T-cell (primary cell): ENCODE measurements at places on chromosomes 5 and 9. TPM values are rescaled to one million over a fixed set of nuclear protein-coding genes. Genes with fewer than 3 reads are reported as not detected.

DNA sequence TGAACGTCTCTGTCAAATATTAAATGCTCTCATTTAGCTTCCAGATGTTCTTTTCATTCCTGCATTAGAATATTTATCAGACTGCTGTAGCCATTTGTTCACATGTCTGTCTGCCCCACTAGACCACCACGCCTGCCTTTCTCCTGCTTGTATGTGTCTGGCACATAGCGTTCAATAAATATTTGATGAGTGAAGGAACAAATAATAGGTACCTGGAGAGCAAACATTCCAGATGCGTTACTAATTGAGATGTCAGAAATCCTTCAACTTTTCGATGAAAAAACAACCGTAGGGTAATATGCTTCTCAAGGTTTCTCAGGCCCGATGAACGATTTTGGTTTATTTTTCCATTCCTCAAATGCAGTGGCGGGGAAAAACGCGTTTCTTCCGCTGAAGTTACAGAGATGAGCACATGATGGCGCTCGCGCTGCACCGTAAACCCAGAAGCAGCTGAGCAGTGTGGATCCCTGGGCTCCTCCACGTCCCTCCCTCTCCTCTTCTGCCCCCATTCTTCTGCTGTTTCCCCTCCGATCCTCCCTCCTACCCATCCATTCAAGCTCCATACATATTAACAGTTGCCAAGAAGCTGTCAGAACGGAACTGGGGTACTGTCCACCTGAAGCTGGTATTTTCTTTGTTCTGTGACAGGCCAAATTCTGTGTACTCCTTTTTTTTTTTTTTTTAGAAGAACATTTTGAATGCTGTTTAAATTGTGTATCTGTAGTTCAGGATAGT lies 245.4 kb downstream of the MPDZ start:
- H3K36me3 ChIP-seq: no peaks in the 10 kb centered on the region
- no peaks in the 10 kb centered on the region for H3K4me1 ChIP-seq
- H3K27ac ChIP-seq: no peak overlapping the region
- H3K4me3 ChIP-seq: no peak overlapping the region

The CCDC69 gene
- 96.5 TPM for total RNA-seq

- H3K36me3 ChIP-seq: no peaks in the 10 kb centered on the region
- no peak for DNase-seq
- peaks cover 2% of the 10 kb centered on the region for H3K27me3 ChIP-seq
- H3K27ac ChIP-seq: no peak overlapping the region
- H3K4me1 ChIP-seq: no peaks in the 10 kb centered on the region
Measured at GRCh38 chr9:22440841-22441240, 5.8 kb upstream of the DMRTA1 start.

The PAX5 gene
- 4.4 TPM for total RNA-seq

The IFNA13 gene
- total RNA-seq: not detected

GRCh38 chr9:134422301-134423090 lies 96.2 kb downstream of the RXRA start:
- H3K36me3 ChIP-seq: peaks cover under 1% of the 10 kb centered on the region
- H3K27ac ChIP-seq: no peak overlapping the region
- DNase-seq: no peak
- H3K4me1 ChIP-seq: no peaks in the 10 kb centered on the region

- no peak overlapping the region for H3K4me3 ChIP-seq
- H3K27me3 ChIP-seq: no peaks in the 10 kb centered on the region
- no peak overlapping the region for H3K27ac ChIP-seq
- no peaks in the 10 kb centered on the region for H3K36me3 ChIP-seq
Measured at GRCh38 chr5:135442431-135443160, 4.6 kb downstream of the DCANP1 start.

DNA sequence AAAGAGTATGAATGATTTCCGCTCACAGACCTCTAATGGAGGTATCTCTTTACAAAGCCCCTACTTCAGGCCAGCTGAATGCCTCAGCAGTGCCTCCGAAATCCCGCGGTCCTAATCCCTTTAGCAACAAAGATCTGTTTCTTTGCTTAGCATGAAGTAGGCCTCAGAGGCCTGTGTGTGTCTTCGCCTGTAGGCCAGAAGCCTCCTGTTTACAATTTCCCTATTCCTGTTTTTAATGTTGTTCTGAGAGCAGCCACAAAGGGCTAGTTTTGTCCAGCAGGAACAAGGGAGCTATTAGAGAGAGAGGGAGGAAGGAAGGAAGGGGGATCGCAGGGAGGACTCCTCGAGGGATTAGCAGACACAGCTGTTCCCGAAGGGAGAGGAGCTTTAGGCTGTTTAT lies 166.4 kb upstream of the SPRY4 start:
- no peaks in the 10 kb centered on the region for H3K4me1 ChIP-seq
- H3K27ac ChIP-seq: no peak overlapping the region
- peaks cover 6% of the 10 kb centered on the region for H3K27me3 ChIP-seq
- no peak overlapping the region for H3K4me3 ChIP-seq

The LCN15 gene
- not detected for total RNA-seq

The DIPK1B gene
- total RNA-seq: 0.25 TPM

The ORM2 gene
- total RNA-seq: not detected

The LHFPL2 gene
- 0.82 TPM for total RNA-seq

- no peaks in the 10 kb centered on the region for H3K36me3 ChIP-seq
- H3K4me1 ChIP-seq: no peaks in the 10 kb centered on the region
- no peak overlapping the region for H3K4me3 ChIP-seq
- DNase-seq: no peak
Measured at GRCh38 chr5:2998106-2998505, 246.6 kb upstream of the IRX2 start.

DNA sequence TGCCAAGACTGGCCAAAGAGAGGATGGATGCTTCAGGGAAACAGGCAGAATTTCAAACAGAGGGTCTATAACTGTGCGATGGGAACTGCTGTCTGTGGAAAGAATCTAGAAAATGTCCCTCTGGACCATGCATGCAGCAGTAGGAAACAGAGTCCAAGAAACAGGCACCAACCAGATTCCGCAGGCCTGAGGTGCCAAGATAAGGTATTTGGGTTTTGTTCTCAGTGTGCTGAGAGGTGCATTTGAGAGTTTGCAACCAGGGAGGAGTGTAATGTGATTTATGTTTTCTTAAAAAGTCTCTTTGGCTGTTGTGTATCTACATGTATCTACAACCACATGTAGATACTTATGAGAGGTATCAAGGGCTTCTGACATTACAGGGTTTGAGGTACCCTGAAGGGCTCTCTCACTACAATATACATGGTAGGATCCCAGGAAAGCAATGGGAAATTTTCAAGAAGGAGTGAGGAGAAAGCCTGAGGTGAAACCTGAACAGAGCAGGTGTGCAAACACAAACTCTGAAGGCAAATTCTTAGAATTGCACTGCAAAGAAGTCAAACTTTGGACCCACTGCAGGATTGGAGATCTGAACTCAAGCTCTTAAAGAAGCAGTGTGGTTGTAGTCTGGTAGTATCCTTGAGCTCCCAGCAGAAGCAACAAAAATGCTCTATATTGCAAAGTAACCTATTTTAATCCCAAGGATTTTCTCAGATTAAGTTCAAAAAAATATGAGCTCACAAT lies 182.8 kb upstream of the NFIL3 start:
- no peak overlapping the region for H3K4me3 ChIP-seq
- H3K4me1 ChIP-seq: no peaks in the 10 kb centered on the region
- no peaks in the 10 kb centered on the region for H3K36me3 ChIP-seq
- no peaks in the 10 kb centered on the region for H3K27me3 ChIP-seq
- no peak overlapping the region for H3K27ac ChIP-seq
- DNase-seq: no peak

The PCDHB4 gene
- not detected for total RNA-seq

DNA sequence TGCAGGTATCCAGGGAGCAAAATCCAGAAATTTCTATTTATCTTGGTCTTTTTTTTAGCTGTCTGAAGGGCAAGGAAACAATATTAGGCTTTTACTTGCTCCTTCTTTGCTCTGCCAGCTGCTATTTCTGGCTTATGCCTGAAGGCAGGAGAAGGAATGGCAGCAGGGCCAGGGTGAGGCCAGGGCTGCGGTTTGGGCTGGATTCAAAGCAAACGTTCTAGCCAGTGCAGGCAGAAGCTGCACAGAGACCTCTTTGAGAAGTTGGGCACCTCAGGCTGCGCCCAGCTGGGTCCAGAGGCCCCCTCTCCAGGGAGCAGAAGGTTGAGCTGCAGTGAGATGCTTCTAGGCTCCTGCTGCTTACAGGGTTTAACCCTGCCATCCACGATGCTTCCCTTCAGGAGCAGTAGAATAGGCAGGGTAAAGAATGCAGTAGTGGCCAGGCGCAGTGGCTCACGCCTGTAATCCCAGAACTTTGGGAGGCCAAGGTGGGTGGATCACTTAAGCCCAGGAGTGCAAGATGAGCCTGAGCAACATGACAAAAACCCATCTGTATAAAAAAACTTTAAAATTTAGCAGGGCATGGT lies 201.2 kb downstream of the ADCY2 start:
- H3K4me3 ChIP-seq: no peak overlapping the region
- no peaks in the 10 kb centered on the region for H3K4me1 ChIP-seq
- DNase-seq: no peak
- H3K36me3 ChIP-seq: no peaks in the 10 kb centered on the region
- no peak overlapping the region for H3K27ac ChIP-seq
